NCI-H2081 (cell line): ENCODE measurements at places on chromosomes 4 and X.

GRCh38 chr4:165766018-165766417 lies 107.0 kb upstream of the TLL1 start:
- no peak for DNase-seq

DNA sequence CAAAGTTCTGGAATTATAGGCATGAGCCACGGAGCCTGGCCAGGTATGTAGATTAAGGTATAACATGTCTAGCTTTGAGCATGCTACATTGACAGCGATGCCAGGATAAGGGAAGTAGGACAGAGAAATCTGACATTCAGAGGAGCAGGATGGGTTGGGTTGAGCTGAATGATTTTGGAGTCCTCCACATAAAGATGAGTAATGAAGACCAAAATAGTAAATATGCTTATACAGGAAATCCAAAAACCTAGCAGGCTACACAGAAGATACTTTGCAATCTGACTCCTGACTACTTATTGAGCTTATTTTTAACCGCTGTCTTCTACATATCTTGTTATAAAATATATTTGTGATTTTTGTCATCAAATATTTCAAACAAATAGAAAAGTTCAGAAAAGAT lies 69.7 kb downstream of the PDGFC start:
- DNase-seq, result no peak

- DNase-seq, result no peak
These were observed 19.4 kb downstream of the MTMR1 start for GRCh38 chrX:150712619-150713018.

- no peak for DNase-seq
These were observed 301.2 kb upstream of the PPARGC1A start for GRCh38 chr4:24190761-24191695.

- DNase-seq, result no peak
These were observed 313.9 kb upstream of the SPANXN4 start for GRCh38 chrX:142711796-142712290.
